Stimulated activated CD8-positive, alpha-beta memory T cell treated with anti-CD3 and anti-CD28 coated beads, Interleukin-2, amount 100 ng/mL, for 1 hour (primary cell): ENCODE measurements at places on chromosomes 1 and 21.
A peak's percentile ranks its signal among the peaks of the same experiment; 100 is the strongest.

DNA sequence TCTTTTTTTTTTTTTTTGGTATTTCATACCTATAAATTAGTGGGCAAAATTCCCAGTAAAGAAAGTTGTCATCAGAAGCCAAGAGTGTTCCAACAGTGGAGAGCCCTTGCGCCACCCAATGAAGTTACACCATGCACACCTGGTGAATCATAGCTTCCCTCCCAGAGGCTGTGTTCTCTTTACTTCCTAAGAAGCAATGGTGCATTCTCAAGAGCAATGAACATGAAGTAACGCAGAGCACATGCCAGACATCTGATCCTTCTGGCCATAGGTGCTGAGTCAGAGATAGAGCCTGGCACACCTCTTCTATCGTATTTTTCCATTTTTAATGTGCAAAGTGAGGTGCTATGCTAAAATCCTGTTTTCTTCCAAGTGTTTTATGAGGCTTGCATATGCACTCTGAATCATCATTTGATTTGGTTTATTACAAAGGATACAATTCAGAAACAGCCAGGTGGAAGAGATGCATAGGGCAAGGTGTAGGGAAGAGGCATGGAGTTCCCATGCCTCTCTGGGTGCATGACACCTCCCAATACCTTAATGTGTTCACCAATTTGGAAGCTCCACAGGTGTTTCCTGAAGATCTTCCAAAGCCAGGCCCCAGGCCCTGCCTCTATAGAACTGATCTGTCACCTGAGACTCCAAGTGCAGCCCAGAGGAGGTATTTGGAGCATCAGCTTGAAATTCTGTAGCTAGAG is 408.0 kb downstream of the SIPA1L2 start:
- DNase-seq = no peak

DNA sequence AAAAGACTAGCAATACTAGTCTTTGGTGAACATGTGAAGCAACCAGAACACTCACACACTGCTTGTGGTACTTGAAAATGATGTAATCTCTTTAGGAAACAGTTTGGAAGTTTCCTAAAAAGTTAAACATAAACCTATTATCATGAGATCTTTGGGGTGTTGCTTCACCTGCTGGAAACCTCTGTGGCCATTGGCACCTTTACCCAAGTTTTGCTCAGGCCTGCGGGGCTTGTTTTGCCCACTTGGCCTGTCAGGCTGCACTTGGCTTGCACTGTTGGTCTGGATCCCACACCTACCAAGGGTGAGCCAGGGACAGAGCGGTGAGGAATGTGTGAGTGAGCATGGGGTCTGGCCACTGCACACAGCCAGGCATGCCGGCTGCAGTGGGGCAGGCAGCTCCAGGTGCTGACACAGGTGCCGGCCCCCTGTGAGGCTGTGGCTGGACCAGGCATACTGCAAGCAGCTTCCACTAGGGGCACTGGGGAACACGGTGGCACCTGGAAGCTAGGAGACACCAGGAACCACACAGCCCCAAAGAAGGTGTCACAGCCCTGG is 14.4 kb upstream of the FNBP1L start:
- no peak for DNase-seq

DNA sequence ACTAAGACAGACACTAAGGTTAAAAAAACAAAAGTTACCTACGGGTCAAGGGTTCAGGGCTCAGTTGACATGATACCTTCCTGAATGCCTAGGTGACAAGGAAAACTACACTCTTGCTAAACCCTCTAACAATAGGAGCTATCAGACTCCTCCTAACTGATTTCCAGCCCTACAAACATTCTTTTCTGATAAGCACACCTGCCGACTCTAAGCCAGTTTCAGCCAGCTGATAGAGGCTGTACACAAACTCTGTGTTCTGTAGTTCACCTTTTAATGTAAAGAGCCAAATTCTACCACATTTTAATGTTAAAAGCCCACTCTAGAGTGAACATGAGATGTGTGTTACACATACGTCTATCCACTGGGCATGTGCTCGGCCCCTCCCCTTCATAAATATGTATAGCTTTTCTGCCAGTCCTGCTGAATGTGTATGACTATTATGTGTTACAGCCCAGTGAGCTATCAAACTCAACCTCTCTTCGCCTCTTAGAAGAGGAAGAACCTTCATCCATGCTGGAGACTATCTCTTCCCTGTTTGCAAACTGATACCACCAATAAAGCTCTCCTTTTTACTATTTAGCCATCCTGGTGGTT is 40.0 kb upstream of the FAM163A start:
- no peak for DNase-seq

- DNase-seq = no peak
Observed at GRCh38 chr1:183914276-183914675, 109.4 kb downstream of the RGL1 start.

DNA sequence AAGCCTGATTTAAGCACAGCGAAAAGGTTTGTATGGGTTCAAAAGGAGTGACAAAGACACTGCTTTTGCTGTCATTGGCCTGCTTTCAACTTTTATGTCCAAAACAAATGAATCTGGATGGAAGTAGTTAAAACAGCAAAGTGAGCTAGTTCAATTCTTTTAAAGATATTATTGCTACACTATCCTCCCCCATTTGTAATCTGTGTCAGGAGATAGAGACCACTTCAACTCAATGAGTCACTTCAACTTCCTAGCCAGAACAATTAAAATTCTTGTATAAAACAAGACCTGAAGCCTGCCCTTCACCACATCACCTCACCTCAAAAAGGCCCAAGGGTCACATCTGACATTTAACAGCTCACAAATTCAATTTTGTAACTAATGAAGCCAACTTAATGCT is 364.1 kb upstream of the LYPLAL1 start:
- no peak for DNase-seq

GRCh38 chr1:97507863-97508262 is 413.0 kb downstream of the DPYD start:
- DNase-seq = no peak

DNA sequence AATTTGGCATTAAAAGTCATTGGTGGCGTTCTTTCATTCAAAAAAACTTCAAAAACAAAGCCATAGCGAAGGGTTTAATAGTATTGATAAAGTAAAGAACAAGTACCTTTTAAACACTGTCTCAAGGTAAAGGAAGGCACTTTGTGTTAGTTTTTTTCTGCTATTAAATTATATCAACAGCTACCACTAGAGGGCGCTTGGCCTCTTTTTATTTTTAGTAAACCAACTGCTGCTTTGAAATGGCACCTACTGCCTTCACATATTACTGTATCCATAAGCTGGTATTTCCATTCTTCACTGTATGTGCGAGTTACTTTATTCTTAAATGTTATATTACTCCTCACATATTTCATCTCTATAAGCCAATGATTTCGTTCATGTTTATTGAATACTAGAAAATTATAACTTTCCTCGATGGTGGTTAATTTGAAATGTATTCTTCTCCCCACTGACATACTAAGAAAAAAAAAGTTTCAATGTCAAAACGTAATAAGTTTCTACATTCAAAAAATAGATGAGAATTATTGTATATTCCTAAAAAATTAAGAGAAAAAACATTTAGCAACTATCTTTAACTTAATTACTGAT is 125.7 kb upstream of the CXADR start:
- no peak for DNase-seq

DNA sequence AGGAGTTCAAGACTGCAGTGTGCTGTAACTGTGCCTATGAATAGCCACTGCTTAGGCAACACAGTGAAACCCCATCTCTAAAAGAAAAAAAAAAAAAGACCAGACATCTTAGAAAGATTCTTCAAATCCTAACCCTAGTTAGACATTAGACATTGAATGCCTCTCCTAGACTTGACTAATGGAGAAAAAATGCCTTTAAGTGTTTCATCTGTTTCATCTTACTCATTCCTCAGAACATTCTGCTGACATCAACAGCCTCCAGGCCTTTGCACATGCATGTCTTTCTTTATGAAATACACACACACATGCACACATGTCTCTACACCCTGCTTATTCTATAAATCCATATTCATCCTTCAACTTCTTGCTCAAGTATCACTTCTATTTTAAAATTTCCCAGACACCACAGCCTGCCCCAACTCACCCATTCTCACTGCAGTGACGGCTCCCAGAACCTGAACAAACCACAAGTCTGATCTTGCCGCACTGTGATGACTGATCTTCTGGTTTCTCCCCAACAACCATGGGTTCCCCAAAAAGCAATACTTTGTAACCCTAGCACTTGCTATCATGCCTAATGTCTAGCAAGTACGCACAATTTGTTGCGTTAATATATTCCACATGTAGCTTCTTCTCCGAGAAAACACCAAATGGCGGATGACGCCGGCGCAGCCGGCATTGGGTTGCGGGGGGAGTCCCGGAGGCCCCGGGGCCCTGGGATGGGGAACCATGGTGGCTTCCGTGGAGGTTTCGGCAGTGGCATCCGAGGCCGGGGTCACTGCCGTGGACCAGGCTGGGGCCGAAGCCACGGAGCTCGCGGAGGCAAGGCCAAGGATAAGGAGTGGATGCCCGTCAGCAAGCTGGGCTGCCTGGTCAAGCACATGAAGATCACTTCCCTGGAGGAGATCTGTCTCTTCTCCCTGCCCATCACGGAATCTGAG is 37.4 kb downstream of the LRRC52 start:
- DNase-seq = no peak

GRCh38 chr1:114318961-114319360 is 165.3 kb upstream of the SYT6 start:
- DNase-seq = no peak

DNA sequence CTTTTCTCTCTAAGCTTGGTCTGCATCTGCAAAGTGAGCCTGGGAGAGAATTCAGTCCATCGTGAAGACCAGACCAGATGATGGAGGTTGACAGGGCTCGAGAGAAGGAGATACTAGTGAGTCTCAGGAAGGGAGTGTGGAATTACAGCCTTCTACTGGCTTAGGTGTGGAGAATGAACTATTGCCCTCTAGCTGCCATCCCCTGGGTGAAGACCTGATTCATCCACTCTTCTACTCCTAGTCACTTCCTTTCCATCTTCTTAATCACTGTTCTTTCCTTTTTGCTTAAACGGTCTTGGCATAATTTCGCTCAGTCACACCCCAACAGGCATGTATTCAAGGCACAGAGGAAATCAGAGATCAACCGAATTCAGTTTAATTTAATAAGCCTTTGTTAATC is 34.0 kb upstream of the HSD17B7 start:
- DNase-seq = no peak

DNA sequence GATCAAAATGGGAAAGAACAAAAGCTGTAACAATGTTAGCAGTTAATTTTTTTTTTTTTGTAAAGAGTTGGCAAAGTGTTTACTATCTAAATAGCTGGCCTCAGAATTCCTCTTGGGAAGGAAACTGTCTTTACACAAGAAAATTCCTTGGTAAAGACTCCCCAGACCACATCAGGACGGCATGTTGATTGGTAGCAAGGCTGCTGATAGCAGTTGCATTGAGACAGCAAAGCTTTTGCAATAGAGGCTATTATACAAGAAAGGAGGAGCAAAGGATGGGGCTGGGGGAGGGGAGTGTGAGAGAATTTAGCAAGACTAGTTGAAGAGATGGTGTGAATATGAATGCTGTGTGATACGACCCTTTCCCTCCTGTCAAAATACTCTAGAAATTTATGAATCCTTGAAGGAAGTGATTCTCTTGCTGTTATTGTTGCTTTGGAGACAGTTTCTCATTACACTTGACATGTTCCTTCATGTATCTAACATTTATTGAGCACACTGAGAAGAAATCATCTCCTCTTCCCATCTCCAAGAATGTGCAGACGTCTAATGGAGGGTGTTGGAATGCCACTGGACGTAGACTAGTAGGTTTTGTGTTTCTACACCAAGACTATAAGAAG is 355.6 kb downstream of the SIPA1L2 start:
- DNase-seq = no peak

GRCh38 chr1:53278298-53278725 is 40.0 kb upstream of the MAGOH start:
- DNase-seq = peak; percentile 57

DNA sequence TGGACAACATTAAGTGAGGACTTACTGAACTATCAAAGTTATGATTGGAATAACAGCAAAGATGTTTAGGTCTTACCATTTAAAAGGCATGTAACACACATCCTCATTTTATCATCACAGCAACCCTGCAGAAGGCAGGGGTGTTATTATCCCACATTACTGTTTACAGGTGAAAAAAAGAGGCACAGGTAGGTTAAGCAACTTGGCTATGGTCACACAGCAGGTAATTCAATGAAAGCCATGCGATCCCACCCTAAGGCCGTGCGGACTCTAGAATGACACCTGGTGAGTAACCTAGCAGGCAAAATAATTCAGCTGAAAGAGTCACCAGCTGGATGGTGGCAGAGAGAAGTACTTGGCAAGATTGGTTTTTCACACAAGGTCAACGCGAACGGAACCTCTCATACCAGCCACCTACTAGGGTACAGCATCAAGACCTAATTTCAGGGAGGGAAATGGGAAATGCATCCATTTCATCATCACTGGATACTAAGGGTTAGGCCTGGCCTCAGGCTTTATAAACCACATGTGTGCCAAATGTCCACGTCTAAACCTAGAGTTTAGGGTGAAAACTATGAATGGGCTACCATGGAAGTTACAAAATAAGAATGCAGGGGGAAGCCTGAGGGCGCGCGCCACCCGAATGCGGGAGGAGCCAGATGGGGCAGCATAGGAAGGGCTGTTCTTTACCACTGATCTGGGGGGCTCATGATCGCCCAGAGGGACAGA is 85.3 kb downstream of the SLC66A1 start:
- DNase-seq = no peak

- no peak for DNase-seq
Observed at GRCh38 chr1:116391185-116391584, 18.1 kb downstream of the ATP1A1 start.

DNA sequence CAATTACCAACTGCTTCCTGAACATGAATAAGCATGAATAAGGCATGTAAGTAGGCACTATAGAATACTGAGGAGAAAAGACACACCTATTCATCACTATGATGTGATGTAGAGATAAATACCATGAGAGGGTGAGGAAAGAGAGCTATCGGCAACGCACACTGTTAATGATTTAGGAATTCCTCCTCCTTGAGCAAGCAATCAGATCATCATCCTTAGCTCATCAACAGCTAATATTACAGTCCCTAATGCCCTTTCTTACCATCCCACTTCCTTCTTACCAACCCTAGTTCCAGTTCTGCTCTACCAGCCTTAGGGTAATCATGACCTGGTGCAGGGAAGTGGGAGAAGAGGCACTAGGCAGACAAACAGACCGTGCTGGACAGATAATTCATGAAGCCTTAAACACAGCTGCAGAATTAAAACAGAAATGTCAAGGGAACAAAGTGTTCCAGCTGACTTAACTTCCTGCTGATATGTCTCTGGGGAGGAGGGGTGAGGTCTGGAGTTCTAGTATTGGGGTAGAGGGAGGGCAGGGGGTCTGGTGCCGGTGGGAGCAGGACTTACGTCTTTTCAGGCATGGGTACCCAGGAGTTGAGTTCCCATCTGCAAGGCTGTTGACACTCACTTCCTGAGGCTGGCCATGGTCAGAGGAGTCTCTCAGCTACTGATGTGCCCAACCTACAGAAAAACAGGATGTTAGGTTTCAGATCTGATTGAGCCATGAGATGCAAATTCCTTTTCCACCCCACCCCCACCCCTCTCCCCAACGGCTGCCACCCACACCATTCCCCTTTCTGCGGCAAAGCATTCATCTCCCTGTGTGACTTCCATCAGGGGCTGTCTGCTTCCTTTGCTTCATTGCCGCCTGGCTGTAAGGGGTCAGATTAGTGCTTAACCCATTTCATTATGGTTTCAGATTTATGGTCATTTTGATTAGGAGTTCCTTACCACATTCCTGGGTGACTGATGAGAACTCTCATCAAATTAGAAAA is 12.6 kb upstream of the RCSD1 start:
- DNase-seq = no peak

GRCh38 chr1:112515311-112516009 is 6.7 kb downstream of the WNT2B start:
- DNase-seq = no peak
